ENCODE measurements at places on chromosomes 13 and 19.

DNA sequence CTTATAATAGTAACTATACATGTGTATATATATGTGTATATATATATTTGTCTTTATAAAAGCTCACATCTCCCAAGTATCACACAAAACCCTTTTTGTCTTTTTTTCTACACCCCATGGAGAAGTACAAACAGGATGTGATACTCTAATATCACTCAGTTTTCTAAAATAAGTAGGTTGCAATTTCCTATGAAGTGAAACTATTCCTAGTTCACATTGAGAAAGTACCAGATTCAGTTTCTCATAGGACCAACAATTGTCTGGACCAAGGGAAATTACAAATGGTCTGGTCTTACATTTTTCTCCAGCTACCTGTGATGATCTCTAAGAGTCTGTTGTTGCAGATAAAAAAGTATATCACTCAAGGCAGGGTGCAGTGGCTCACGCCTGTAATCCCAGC lies 17.9 kb upstream of the LILRB1 start:
- no peak for DNase-seq

GRCh38 chr13:48842316-48842715 lies 133.4 kb upstream of the FNDC3A start:
- no peak for DNase-seq

DNA sequence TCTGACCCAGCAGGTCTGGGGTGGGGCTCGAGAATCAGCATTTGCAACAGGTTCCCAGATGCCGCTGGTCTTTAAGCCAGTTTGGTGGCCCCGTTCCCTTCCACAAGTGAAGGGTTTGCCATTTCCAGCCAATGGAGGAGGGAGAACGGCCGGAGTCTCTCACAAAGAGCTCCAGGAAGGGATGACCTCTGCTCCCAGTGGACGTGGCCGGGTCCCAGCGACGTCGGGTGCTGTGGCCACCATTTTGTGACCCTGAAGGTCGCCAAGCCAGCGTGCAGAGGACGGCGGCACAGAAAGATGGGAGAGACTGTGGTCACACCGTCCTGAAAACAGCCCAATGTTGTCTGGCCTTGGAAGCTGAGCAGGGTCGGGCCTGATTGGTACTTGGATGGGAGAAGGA lies 8.0 kb downstream of the SHC2 start:
- DNase-seq, result no peak

DNA sequence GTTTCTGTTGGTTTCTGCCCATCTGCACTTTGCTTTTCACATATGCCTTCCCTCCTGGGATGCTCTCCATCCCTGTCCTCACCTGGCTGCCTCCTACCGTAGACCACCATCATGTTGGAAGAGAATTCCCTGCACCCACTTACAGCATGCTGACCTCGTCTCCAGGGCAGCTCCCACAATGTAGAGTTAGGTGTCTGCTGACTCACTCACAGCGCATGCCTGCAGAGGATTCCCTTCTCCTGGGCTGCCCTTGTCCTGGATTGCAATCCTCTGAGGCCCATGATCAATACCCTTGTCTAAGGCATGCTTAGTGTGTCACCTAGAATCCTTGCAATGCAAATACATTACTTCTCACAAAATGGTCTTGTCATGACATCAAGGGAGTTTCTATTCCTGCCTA lies 43.6 kb downstream of the STOML3 start:
- no peak for DNase-seq
